Cardiac muscle cell (in vitro differentiated cells and primary cell): ENCODE measurements at places on chromosomes 1 and 21.
A peak's percentile ranks its signal among the peaks of the same experiment; 100 is the strongest.

DNA sequence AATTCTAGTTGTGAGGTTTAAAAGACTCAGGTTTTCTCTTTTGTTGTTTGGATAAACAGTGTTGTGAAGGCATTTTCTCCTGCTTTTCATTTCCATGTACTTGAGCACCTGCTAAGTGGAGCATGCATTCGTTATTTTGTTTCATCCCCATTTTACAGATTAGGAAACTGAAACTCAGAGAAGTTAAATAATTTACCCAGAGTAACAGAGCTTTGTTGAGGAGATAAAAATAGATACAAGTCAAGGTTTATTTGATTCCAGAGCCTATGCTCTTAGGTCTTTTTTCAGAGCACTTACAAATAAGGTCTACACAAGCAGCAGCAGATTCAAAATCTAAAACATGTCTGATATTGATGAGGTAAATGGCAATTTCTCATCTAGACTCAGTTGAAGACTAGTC lies 254.7 kb upstream of the PTBP2 start:
- DNase-seq = no peak

DNA sequence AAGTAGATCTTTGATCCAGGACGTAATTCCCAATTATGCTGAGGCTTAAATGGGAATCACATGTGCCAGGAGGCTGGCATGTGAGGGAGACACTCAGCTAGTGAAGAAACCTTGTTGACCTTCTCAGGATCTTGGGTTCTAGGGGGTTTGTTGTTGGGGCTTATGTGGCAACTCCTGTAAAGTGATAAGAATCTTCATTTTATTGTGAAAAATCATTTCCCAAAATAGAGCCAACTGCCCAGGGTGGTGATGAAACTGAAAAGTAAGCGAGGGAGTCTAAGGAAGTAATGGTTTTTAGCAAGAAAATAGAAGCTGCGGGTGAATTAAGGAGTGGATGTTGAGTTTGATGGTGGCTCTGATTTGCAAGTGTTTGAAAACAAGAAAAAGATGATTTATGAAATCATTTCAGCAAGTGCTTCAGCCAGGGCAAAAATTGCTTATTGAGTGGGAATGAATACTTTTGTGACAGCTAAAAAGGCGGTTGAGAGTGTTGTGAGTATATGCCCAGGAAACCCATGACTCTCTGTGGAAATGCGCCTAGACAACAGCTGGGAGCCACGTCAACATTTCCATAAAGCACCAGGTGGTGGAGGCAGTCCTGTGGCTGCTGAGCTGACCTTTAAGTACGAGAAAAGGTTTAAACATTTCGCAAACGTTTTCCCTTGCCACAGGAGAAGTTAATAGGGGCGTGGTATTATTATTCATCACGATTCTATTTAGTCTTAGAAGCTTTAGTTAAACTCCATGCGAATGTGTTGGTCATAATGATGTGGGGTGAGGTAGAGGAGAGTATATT lies 102.7 kb downstream of the HMGB4 start:
- no peak for DNase-seq

DNA sequence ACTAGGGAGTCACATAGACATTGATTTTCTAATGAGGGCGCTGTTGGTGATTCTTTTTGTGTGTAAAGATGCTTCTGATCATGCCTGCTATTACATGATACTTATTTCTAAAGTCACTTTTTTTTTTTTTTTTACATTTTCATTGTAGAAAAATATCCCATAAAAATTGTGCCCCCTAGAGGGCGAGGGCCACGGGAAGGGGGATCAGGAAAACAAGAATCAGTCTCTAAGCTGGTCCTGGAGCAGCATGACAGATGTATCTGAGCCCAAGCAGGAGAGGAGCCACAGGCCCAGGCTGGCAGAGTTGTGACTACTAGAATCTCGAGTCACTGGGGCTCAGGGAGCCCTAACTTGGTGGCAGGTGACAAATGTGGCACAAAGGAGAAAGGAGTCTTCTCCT lies 28.1 kb downstream of the ZSCAN20 start:
- DNase-seq = no peak

DNA sequence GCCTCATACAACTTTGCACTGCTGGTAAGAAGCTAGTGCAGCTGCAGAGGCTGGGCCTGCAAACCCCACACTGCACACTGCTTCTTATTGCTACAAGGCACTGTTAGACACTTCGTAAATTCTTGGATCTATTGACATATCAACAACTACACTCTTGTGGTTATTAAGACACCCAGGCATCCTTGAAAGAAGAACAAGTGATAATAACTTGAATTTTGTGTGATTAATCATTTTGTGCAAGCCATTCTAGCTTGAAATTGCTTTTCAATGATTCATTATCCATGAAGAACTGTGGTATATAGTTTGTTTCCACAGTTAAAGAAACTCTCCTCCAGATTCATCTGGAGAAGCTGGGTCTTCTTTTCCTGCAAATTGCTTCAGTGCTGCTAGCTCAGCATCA lies 33.7 kb upstream of the IFI44L start:
- DNase-seq = no peak

GRCh38 chr1:205535096-205535495 lies 30.6 kb downstream of the CDK18 start:
- no peak for DNase-seq

DNA sequence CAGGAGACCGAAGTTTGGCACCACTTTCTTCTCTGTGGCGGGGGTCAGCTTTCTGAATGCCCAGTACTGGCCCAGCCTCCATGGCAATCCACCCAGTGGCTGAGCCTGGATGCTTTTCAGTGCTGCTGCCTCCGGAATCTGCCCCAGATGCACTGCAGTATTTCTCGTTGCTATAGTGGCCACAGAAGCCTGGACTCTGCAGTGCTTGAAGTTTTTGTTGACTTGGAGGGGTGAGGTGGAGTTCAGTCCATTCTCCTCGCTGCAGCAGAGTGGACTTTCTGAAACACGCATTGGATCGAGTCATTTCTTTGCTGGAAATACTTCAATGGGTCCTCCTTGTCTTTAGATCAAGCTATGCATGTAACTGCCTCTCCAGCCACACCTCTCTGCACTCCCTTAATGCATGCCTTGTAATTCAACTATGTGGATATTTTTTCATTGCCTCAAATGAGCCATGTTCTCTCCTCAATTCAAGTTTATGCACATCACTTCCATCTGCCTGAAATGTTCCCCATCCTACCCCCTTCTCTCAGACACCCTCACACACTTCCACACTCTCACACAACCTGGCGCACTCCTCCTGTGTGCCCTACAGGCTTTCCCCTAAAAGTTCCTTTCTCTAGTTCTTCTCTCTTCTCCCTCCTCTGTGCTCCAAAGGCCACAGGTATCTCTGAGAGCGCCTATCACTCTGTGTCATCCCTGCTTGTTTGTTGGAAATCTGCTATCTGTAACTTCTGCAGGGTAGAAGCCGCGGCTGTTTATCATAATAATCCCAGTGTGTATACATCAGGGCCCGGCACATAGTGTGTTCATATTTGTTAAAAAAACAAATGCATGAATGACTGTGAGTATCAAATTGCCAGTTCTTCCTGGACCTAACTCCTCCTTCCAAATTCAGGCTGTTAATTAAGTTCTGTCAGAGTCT lies 16.5 kb downstream of the ADAM30 start:
- no peak for DNase-seq

DNA sequence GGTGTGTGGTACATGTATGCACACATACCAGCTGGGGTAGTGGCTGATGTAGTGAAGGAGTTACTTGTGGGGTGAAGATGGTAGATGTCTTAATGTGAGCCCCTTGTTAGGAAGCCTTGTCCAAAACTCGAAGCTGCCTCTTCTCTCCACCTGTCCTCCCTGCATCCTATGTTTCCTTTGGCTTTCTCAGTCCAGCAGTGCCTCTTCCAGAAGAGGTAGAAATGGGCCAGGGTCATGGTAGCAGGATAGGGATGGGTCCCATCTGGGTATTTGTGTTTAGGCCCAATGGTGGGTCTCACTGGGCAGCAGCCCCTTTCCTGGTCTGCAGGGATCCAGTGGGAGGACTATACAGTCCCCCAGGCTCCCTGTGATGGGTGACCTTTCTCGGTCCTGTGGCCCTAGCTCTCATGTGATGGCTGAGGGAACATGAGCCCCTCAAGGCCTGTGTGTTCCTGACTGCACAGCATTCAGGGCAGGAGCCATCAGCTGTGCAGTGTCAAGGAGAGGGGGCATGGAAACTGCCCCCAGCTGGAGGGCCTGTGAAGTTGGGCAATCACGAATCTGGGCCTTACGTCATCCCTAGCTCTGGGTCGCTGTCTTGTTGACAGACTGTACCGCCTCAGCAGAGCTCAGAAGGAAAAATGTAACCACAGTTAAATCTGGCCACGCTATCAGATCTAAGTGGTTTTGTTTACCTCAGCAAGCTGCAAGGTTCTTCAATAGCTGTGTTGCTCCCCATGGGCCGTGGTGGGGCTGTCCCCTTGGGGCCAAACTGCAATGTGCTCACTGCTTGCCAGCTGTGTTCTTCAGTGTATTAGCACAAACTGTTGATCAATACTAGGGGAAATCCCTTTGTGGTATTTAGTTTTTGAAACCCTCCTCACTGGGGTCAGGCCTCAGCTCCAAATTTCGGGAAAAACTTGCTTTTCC lies 82.7 kb downstream of the NOS1AP start:
- no peak for DNase-seq

DNA sequence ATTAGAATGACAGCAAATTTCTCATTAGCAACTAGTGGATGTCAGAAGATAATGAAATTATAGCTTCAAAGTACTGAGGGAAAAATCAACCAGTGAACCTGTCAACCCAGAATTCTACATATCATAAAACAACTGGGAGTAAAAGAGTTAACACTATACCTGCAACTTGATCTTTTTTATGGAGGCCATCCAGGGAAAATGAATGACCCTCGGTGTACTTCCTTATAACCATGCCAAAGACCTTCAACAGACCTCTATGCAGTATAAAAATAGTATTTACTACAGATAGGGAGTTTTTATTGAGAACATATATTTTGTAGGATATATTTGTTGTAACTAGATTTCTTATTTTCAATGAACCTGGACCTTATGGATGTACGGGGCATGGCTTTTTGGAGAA lies 392.5 kb upstream of the ZRANB2 start:
- no peak for DNase-seq

DNA sequence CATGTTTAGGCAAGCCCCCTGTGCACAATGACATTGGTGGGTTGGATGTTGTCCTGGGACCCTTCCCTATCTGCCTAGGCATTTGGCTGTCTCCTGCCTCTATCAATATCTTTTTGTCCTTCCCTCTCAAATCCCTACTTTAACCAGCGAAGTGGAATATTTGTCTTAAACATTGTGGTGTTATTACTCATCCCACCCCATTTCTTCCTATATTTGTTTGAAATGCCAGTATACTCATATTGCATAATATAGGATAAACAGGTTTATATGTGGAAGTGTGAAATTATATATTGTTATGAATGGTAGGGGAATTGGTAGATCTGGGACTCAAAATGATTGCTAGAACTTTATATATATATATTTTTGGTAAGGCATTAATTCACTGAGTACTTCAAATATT lies 80.0 kb downstream of the ADGRL2 start:
- DNase-seq = no peak

DNA sequence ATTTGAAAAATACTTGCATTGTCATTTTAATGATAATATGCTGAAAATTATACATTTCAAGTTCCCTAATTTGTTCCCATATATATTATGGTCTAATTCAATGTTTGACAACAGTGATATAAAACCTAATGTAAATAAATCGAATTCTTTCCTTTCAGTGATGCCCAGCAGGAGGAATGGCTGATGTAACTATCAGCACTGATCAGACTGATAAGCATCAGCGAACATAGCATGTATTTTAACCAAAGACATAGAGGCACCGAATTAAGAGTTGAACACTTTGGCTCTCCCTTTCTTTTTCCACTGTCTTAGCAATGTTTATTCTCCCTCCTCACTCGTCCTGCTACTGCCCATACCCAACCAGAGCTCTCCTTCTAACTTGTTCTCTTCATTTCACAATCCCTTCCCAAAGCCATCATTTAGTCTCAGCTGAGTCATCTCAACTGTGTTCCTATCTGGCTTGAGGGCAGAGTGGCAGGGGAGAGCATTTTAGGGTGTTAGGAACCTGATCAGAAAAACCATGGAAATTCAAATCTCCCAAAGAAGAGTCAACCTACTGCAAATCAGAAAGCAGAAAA lies 58.8 kb upstream of the C1orf115 start:
- no peak for DNase-seq

- DNase-seq = no peak
These were observed 12.5 kb downstream of the RIMS3 start for GRCh38 chr1:40652979-40653378.

- DNase-seq = no peak
These were observed 569.3 kb upstream of the NEGR1 start for GRCh38 chr1:72851597-72851996.

- DNase-seq = no peak
These were observed 92.0 kb downstream of the RWDD3 start for GRCh38 chr1:95326023-95326422.

GRCh38 chr1:115056395-115056798 lies 26.8 kb downstream of the TSHB start:
- peak; percentile 77 for DNase-seq
